ENCODE measurements at places on chromosomes 16 and 17.

DNA sequence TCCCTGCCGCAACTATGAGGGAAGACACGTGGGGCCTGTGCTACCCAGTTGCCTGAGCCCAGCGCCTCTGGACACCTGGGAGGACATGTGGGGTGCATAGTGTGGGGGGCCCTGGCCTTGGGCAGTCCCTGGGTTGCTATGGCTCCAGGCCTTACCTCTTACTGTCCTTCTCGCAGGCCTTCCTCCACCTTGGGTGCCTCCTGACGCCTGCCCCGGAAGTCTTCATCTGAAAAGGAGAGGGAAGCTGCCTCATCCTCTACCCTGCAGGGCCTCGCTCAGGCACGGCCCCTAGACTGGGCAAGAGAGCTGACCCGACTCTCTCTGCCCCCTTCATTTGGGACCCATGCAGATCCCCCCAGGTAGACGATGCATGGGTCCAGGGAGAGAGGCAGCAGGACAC is 16.5 kb upstream of the MRPS23 start:
- no peak for DNase-seq

DNA sequence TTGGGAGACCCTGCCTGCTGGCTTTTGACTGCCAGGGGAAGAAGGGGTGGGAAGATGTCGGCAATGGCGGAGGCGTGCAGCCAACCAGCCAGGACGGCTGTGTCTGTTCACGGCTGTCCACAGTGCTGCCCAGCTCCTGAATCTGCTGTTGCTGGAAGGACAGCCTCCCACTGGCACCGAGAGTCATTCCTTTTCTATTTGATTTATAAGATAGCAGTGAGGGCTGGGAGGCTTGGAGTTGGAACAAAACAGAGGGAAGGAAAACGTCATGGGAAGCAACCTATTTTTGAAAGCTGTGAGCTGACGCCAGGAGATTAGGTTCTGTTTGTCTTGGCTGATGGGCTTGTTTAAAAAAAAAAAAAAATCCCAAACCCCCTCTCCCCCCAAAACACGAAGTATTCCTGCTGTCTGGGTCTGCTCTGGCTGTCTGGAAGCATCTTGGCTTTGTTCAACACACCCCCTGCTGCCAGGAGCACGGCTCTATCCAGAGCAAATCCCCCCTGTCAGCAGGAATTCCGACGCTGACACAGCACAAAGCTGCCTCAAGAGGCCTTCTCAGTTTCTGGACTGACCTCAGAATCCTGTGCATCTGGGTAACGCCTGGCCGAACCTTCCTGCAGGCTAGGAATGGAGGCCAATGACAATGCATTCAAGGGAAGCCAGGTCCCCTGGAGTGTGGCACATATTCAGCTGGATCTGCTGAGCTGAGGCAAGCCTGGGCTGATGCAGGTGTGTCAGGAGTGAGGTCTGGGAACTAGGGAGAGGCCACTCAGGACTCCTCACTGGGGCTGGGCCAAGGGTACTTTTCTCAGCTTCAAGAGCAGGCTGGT is 41.0 kb upstream of the SREBF1 start:
- DNase-seq: peak; percentile 80

DNA sequence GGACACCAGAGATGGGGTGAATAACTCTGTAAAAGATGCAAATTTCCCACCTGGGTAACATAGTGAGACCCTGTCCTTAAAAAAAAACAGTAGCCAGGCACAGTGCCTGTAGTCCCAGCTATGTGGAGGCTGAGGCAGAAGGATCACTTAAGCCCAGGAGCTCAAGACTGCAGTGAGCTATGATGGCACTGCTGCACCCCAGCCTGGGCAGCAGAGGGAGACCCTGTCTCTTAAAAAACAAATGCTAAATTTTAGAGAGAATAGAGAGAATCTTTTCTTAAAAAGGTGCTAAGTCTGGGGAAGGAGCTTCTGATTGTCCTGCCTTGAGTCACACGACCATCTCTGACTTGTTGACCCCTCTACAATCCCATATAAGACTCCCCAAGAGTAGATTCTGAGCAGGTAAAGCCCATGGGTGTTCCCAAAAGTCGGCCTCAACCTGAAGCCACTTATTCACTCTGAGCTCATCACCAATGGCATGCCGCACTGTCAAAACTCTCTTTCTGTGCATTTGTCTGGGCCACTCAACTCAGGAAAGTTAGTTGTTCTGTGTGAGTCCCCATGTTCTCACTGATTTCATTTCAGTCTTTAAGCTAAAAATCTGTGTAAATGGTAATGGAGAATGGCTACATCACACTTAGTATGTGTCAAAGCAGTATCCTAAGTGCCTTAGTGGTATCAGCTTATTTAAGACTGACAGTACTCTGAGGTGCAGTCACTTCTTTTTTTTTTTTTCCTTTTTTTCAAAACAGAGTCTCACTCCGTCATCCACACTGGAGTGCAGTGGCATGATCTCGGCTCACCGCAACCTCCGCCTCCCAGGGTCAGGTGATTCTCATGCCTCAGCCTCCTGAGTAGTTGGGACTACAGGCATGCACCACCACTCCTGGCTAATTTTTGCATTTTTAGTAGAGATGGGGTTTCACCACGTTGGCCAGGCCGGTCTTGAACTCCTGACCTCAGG is 41.6 kb downstream of the PRKCB start:
- no peak for DNase-seq

DNA sequence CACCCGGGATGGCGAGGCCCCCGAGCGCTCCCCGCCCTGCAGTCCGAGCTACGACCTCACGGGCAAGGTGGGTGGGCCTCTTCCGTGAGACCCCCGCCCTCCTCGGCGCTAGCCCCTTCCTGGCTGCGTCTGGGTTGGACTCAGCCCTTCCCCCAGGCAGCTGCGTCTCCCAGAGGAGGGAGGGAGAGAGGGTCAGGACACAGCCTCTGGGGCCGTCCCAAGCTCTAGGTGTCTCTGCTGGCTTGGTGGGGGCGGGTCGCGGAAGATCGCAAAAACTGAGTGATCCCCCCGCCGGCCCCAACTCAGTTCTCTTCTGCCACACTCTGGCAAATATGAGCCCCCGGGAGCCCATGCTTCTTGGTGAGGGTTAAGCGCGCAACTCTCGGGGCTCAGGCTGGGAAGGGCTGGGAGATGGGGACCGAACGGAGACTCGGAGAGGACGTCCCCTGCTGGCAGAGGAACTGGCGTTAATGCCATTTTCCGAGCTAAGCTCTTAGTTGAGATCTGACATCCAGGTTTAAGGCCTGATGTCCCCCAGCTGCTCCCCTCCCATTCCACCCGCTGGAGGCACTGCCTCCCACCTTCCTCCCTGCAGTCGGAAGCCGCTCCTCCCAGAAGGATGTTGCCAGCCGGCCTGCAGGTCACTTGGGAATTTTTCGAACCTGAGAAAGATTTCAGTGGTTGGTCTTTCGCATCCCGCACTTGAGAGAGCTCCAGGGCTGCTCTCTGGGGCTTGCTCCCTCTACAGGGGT is 419 bp downstream of the RAB37 start:
- no peak for DNase-seq

- no peak for DNase-seq
These were observed 1.1 kb downstream of the SLC39A11 start for GRCh38 chr17:73091410-73091769.

GRCh38 chr16:64469906-64470702 is 651.8 kb downstream of the CDH11 start:
- DNase-seq: no peak

GRCh38 chr16:12320298-12320706 is 343.8 kb downstream of the SNX29 start:
- no peak for DNase-seq

GRCh38 chr16:3573146-3573815 is 3.9 kb downstream of the NLRC3 start:
- DNase-seq: no peak

GRCh38 chr16:14510581-14510938 is 119.5 kb downstream of the PARN start:
- no peak for DNase-seq

GRCh38 chr16:19715566-19715965 is 2.5 kb downstream of the KNOP1 start:
- DNase-seq: no peak

- no peak for DNase-seq
These were observed 30.3 kb upstream of the VAT1L start for GRCh38 chr16:77758046-77758445.

DNA sequence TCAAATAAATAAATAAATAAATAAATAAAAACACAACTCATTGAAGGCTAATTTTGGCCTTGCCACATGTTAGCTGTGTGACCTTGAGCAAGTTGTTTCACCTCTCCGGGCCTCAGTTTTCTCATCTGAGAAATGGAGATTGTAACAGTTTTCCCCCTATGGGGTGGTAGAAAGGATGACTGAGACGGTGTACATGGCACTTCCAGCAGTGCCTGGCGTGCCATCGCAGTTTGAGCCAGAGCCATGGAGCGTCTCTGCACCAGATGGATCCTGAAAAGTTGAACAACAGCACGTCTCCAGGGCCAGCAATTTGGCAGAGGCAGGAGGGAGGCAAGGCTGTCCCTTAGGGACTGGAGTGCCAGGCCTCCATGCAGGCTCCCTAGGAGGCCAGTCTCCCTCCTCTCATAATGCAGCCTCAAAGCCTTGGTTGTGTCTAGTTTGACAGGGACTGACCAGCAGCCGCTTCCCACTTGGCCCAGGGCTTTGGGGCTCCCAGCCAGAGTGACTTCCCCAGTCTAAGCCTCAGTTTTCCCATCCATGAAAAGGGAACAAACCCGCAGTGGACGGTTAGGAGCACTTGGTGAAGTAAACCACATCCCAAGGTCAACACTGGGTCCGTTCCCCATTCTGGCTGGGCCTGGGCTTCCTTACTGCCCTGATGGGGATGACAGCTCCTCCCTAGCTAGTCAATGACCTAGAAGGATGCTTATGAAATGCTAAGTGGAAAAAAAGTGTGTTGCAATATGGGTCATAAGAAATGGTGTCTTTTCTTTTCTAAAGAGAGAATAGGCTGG is 19.3 kb downstream of the SOCS1 start:
- no peak for DNase-seq

- no peak for DNase-seq
These were observed 29.3 kb downstream of the MXRA7 start for GRCh38 chr17:76681222-76682137.

DNA sequence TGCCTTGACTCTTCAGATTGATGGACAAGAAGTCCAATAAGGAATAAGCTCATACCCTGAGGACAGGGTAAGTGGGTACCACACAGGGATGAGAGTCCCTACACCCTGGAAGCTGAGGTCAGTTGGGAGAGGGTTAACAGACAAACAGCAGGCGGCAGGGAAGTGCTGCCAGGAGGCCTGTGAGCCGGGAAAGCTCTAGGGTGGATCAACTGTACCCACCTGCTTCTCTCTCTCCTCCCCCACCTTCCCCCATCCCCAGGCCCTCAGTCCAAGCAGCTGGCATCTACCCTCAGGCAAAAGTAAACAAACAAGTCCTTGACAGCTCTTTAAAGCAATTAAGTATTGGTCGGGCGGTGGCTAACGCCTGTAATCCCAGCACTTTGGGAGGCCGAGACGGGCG is 20.7 kb upstream of the MYLK3 start:
- DNase-seq: no peak

- no peak for DNase-seq
These were observed 12.1 kb upstream of the ZFHX3 start for GRCh38 chr16:73059779-73060615.

DNA sequence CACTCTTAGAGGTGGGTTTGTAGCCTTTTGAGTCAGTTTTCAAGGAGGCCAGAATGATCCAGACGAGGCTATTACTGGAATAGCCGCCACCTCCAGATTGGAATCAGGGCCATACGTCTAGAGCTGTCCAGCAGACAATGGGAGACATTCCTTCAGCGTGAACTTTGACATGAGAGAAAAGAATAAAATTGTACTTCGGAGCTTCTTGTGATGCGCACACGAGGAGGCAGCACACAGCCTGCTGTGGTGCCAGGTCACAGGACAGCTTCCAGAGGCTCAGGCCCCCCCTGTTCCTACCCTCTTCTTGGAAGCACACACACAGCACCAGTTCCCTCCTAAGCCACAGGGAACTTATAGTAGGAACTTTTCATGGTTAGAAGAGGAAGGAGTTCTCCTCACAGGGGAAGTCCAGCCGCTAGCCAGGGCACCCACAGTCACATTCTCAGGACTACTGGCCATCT is 81.0 kb downstream of the VPS53 start:
- no peak for DNase-seq

DNA sequence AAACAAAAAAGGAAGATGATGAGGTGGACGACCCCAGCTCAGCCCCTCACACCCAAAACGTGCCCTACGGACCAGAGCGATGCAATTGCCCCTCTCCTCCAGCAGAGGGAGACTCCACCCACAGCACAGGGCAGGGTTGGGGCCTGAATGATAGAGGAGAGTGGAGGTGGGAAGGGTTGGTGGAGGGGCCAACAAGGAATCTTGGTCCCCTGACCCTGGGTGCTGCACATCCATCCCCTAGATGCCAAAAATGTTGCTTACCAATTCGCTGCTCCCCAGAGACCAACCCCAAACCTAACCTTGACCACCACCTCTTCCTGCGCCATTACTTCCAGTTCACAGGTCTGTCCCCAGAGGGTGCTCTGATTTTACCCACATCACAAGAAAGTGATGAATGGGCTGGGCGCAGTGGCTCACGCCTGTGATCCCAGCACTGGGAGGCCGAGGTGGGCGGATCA is 12.9 kb downstream of the P2RX5 start:
- DNase-seq: no peak

DNA sequence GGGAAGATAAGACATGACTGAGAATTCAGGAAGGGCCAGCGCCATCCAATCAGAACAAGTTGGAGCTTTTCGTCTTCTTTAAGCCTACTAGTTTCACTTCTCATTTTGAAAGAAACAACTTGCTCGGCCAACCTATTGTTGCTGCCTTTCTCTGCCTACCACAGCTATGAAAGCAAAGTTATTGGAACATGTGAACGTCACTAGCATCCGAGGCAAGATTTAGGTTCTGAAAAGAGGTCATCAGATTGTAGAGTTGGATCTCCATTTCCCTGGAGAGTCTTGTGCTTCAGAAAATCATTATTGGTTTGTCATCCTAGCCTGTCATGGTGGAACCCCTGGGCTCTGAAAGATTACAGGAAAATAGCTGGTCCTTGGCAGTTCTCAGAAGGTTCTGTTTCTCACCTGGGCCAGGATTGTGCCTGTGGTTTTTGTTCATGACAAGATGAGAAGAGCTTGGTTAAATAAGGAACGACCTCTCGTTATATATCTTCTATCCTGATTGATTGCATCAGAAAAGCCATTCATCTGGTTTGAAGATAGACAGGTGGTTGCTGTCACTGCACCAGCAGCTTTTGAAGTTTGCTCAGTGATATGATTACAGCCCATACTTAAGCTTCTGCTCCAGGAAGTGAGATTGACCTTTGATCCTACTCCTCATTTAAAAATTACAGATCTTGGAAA is 25.3 kb downstream of the CDH13 start:
- DNase-seq: no peak

- no peak for DNase-seq
These were observed 136.0 kb upstream of the C17orf78 start for GRCh38 chr17:37239690-37240334.
